GM03348 (cell line): ENCODE measurements at places on chromosomes 6 and 20.
A peak's percentile ranks its signal among the peaks of the same experiment; 100 is the strongest.

DNA sequence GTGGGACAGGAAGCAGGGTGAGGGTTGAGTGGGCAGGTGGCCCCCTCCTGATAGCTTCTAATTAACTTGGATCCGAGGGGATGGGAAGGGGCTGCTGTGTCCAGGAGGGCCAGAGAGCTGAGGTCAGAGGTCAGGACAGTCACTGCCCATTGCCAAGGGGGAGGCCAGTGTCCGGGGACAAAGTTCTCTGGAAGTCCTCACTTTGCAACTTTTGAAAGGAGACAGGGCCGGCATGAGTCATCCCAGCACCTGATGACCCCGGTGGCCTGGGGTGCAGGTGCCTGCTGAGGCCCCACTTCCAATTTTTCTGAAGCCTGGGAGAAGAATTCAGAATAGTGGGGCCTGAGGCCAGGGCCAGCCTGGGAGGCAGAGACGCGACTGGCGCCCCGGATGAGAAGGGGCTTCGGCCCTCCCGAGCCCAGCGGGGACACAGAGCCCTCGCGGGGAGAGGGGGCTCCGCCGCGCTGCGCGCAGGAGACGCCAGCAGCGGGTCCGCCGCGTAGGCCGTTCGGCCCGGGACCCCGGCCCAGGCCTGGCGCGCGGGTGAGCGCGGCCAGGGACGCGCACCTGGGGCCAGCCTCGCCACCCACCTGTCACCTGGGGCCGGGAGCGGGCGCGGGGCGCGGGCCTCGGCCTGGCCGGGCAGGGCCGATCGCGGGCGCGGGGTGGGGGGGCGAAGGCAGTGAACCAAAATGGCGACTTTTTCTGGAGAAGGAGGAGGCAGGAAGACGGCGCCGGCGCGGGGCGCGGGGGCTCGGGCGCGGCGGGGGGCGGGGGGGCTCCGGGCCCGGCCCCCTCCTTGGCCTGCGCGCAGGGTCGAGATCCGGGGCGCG lies 586 bp downstream of the ZNF512B start:
- peak; percentile 56 for DNase-seq

DNA sequence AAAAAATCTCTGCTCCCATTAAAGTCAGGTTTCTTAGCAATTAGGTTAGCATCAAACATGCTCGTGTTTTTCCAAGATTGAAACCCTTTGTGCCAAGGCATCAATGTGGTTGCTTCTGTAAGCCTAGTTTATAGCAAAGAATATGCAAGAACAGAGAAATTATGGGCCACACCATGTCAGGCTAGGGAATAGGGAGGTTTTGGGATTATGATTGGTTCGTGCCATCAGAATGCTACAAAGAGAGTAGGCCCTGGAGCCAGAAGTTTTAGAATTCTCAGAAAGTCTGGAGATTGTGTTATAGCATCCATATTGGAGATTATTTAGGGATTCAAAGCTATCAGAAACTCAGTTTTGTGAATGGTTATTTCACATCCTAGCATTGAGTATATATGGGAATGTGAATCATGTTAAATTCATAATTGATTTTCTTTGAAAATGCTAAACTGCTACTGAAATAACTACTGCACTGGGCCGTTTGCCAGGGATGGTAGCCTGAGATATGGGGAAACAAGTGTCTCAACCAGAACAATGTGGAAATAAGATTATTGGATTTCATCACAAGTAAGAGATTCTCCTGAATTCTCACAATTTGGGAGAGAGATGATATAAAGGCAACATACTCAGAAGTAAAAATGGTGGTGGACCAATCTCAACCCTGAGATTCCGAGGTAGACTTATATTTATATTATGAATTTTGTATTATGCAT lies 45.3 kb downstream of the ZNF292 start:
- peak; percentile 28 for DNase-seq

DNA sequence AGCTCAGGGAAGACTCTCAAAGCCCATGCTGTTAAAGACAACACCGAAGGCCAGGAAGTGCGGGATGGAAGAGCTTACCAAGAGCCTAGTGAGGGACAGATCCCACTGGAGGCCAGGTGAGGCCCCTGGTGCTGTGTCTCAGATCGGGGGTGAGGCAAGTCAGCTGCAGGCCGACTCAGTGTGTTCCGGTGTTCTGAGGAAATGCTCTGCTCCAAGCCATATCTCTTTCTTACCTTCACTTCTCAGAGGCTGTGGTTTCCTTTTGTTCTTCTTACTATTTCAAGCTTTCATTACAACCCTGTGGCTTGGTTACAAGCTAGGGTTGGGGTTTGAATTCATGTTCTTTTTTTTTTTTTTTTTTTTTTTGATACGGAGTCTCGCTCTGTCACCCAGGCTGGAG lies 114.3 kb upstream of the ZFP64 start:
- no peak for DNase-seq

- no peak for DNase-seq
Observed at GRCh38 chr6:144777249-144777648, 492.1 kb downstream of the UTRN start.

DNA sequence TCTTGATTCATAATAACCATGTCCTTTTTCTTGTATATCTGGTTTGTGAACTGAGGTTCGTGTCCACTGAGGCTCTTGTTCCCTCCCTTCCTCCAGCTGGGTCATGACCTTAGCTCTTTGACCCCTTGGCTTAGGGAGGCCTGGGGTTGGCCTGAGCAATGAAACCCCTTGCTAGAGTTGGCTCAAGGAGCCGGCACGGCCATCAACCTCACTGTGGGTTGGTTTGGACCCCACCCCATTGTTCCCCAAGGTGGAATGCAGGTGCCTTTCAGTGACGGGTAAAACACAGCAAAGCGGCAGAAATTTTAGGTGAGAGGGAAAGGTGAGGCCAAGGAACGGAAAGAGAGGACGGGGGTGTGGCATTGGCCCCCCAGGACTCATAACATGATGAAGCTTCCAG lies 44.5 kb upstream of the PHACTR3 start:
- DNase-seq = no peak

DNA sequence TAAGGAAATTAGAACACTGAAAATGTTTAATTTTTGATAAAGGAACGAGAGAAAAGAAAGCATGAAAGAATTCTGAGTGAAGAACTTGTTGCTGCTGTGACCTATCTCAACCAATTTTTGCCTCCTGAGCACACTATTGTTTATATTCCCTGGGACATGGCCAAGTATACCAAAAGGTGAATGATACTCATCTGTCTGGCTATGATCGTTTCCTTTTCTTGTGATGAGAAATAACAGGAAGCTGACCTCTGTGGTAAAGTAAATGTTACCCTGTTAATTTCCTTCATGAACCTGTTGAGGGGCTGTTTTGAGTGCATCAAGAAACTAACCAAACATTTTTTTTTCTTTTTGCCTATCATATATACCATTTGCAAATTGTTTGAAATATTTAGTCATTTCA lies 69.1 kb downstream of the FIG4 start:
- no peak for DNase-seq

- no peak for DNase-seq
Observed at GRCh38 chr6:12162213-12162612, 127.9 kb upstream of the EDN1 start.

DNA sequence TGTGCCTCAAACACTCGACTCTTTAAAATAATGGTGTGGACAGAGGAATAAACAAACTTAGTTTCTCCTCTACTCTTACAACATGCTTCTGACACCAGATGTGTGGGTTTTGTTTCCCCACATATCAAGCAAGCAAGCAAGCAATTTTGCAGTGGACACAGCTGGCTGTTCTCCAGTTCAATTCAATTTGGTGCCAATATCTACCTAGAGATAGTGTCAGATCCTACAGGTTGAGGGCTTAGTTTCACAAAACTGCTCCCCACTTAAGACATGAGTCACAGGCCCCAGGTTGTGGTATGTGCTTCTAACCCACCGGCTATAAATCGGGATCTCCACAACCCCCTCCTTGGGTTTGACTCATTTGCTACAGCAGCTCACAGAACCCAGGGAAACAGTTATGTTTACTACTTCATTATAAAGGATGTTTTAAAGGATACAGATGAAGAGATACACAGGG lies 131.4 kb upstream of the TRAF3IP2 start:
- peak; percentile 33 for DNase-seq

- DNase-seq = no peak
Observed at GRCh38 chr6:170108890-170109587, 181.8 kb downstream of the DLL1 start.

GRCh38 chr6:124791156-124791555 lies 171.1 kb upstream of the RNF217 start:
- DNase-seq = no peak

DNA sequence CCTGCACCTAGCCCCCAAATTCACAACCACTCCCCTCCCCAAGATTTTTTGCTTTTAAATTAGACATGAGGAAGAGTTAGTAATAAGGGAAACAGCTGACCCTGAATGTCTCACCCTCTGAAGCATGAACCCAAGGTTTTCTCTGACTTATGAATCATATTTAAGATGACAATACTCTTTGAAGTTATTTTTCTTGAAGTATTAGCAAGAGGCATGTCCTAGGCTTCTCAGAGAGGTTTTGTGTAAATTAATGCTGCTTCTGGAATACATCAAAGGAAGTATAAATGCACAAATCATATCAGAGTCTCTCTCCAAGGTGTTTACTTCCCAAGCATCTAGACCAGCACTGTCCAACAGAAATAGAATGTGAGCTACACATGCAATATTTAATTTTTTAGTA lies 408.1 kb upstream of the MARCKS start:
- DNase-seq = peak; percentile 15

GRCh38 chr6:32337186-32337805 lies 34.4 kb downstream of the TSBP1 start:
- DNase-seq = no peak

- DNase-seq = peak; percentile 35
Observed at GRCh38 chr6:126539022-126539421, 199.1 kb downstream of the CENPW start.
